Activated naive CD8-positive, alpha-beta T cell treated with anti-CD3 and anti-CD28 coated beads, Interleukin-2, amount 50 U/mL, for 24 hours (primary cell): ENCODE measurements at places on chromosomes 3 and 15.

- no peaks in the 10 kb centered on the region for H3K36me3 ChIP-seq
- no peak overlapping the region for H3K27ac ChIP-seq
- no peaks in the 10 kb centered on the region for H3K27me3 ChIP-seq
- no peak overlapping the region for H3K4me3 ChIP-seq
- no peak for DNase-seq
Observed at GRCh38 chr3:120652281-120652680, 29.8 kb downstream of the HGD start.

DNA sequence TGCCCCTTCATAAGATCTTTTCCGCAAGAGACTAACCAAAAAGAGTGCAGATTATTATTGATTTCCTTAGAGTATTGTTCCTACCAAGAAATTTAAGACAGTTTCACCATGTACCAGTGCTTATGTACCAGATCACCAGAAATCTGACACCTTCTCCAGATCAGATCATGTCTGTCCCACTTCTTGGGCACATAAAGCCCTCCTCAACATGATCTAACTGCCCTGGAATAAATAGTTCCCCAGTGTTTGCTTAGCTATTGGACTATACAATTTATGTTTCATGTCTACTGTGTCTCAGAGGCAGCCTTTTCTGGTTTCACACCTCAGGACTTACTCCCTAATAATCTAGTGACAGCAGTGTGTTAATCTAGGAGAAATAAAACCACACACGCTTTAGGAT is 46.8 kb downstream of the NME9 start:
- no peak overlapping the region for H3K27ac ChIP-seq
- H3K4me3 ChIP-seq, result no peak overlapping the region
- no peak for DNase-seq
- H3K27me3 ChIP-seq, result no peaks in the 10 kb centered on the region
- peaks cover 19% of the 10 kb centered on the region for H3K36me3 ChIP-seq
- no peaks in the 10 kb centered on the region for H3K4me1 ChIP-seq

GRCh38 chr3:160402221-160403027 is 3.0 kb downstream of the SMC4 start:
- peaks cover 7% of the 10 kb centered on the region for H3K27me3 ChIP-seq
- no peak overlapping the region for H3K27ac ChIP-seq
- H3K4me1 ChIP-seq, result peaks cover 49% of the 10 kb centered on the region
- no peak for DNase-seq
- H3K36me3 ChIP-seq, result peaks cover 64% of the 10 kb centered on the region

GRCh38 chr3:133374708-133375402 is 25.0 kb upstream of the BFSP2 start:
- no peaks in the 10 kb centered on the region for H3K27me3 ChIP-seq
- no peak for DNase-seq
- no peaks in the 10 kb centered on the region for H3K36me3 ChIP-seq
- H3K4me1 ChIP-seq, result no peaks in the 10 kb centered on the region
- H3K4me3 ChIP-seq, result no peak overlapping the region

DNA sequence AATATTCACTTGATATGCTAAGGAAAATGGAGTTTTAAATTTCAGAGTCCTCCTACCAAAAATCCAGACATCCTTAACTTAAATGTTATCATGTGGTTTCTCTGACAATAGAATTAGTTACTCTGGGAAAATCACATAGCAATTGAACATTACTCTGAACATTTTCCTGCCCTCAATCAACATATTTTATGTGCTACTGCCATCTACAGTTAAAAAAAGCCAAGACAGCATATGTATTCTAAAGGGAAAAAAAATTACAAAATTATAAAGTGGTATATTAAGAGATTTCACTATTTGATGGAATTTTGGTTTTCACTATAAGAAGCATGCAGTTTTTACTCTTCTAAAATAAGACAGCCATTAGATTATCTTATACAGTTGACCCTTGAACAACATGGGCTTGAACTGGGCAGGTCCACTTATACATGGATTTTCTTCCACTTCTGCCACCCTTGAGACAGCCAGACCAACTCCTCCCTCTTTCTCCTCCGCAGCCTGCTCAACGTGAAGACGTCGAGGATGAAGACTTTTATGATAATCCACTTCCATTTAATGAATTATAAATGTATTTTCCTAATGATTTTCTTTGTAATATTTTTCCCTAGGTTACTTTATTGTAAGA is 122.3 kb downstream of the ATP1B3 start:
- no peak for DNase-seq
- no peaks in the 10 kb centered on the region for H3K36me3 ChIP-seq
- H3K27ac ChIP-seq, result no peak overlapping the region
- no peaks in the 10 kb centered on the region for H3K27me3 ChIP-seq

- no peak overlapping the region for H3K4me3 ChIP-seq
- DNase-seq, result no peak
- no peaks in the 10 kb centered on the region for H3K4me1 ChIP-seq
- no peaks in the 10 kb centered on the region for H3K36me3 ChIP-seq
- no peak overlapping the region for H3K27ac ChIP-seq
Observed at GRCh38 chr3:169699536-169700050, 36.1 kb upstream of the MECOM start.

DNA sequence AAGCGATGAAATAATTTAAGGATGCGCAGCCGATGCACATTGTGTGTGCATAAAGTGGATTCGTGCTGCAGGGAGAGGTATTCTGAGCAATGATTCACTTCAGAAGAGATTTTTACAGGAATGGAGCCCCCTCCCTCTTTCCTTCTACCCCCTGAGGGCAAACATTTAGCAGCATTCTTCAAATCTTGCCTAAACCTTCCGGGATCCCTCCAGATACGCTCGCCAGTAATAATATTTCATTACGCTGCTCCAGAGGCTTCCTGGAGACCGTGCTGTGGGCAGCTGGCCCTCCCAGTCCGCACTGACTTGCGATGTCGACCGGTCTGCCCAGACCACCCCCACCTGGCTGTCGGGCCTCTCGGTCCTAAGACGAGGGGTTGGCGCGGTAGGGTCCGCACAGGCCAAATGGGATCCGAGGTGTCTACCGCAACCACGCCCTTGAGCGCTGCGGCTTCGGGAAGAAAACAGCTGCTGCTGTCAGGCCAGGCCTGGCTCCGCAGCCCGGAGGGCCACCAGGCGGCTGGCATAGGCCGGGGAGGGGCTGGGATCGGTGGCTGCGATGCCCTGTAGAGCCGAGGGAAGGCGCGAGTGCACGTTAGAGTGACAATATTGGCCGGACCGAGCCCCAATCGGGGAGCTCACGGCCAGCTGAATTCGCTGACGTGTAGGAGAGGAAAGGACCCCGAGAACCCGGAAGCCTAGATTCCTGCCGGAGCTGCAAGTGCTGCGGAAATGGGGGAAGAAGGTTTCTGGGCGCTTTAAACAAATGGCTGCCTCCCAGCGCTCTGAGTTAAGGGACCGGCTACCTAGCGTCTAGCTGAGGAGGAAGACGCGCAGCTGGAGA is 14.3 kb downstream of the ZIC4 start:
- peaks cover 12% of the 10 kb centered on the region for H3K36me3 ChIP-seq
- no peak overlapping the region for H3K4me3 ChIP-seq
- no peak for DNase-seq
- H3K27me3 ChIP-seq, result peaks cover 81% of the 10 kb centered on the region
- H3K27ac ChIP-seq, result no peak overlapping the region
- H3K4me1 ChIP-seq, result peaks cover 2% of the 10 kb centered on the region

DNA sequence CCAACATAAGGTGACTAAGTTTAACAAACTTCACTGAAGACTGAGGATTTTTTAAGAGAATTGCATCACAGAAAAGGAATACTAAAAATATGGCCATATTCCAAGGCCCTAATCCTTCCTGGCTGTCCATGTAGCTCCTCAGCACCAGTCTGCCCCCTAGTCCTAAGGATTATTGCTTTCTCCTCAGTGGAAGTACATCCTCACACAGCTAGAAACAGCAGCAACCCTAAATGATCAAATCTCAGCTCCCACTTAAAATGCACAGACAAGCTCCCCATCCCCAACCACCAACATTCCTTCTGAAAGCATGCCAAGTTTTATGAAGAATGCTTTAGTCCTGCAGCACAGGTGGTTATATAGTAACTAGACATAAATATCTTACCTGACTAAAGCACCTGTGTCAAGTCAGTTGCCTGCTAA is 14.7 kb downstream of the ST3GAL6 start:
- no peak overlapping the region for H3K4me3 ChIP-seq
- H3K27me3 ChIP-seq, result peaks cover 2% of the 10 kb centered on the region
- H3K27ac ChIP-seq, result no peak overlapping the region
- H3K4me1 ChIP-seq, result peaks cover 12% of the 10 kb centered on the region
- DNase-seq, result no peak

DNA sequence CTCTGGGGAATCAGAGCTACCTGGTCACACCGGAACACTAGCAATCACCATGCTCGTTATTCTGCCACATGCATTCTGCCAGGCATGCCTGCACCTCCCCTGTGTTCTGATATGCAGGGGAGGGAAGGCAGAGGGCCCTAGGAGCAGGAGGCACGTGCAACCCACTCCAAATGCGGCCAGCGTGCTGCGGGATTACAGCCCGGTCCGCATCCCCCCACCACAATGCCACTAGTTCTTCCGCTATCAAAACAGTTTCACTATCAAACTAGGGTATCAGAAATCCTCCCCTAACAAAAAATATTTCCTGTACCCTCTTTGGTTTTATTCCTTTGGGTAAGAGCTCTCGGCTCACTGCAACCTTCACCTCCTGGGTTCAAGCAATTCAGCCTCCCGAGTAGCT is 223.2 kb upstream of the IGF1R start:
- H3K4me1 ChIP-seq, result no peaks in the 10 kb centered on the region
- H3K4me3 ChIP-seq, result no peak overlapping the region
- H3K27ac ChIP-seq, result no peak overlapping the region
- peaks cover 53% of the 10 kb centered on the region for H3K27me3 ChIP-seq
- DNase-seq, result no peak

DNA sequence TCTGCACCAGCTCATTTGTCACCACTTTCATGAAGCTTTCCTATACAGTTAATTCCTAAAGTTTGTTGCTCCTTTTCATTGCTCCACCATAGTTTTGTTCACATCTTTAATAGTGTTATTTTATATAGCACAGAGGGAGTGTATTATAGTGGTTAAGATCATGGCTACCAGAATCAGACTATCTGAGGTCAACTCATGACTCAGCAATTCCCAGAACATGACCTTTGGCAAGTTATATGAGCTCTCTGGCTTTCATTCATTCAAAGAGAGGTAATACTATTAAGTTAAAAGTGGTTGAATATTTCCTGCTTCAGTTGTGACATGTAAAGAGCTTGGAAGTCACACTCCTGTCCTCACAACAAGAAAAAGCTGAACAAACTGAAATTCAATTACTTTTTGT is 1073.5 kb downstream of the NAALADL2 start:
- H3K27ac ChIP-seq, result no peak overlapping the region
- no peaks in the 10 kb centered on the region for H3K27me3 ChIP-seq
- H3K36me3 ChIP-seq, result no peaks in the 10 kb centered on the region

DNA sequence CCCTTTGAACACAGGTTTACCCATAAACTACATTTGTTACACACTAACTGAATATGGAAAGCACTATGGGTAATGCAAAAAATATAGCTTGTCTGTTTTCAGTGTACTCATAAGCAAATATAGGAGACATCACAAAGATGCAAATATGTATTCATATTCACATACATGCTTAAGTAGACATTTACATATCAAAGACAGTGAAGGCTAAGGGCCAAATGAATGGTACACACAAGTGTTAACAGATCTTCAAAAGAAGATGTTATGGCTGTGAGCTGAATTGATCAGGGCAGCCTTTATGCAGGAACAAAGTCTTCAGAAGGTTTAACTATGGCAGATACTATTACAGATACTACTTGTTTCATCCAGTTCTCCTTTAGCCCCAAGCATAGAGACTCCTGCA is 384.1 kb downstream of the FHIT start:
- H3K27me3 ChIP-seq, result no peaks in the 10 kb centered on the region
- H3K36me3 ChIP-seq, result no peaks in the 10 kb centered on the region
- no peak overlapping the region for H3K27ac ChIP-seq

DNA sequence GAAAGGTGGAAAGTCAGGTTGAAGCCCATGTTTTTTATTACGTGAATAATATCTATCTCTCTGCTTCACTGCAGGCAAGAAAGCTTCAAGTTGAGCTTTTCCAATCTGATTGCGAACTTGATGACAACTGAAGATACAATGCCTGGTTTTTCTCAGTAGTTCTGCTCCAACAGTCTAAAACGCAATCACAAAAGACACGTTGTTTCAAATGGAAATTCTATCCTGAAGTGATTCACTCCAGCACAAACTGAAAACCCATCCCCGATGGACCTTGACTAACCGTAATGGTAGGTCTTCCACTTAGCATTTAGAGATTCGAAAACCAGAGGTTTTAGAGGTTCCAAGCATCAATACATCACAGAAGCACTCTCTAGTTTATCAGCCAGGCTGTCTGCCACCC is 10.6 kb downstream of the B4GALT4 start:
- H3K4me1 ChIP-seq, result peaks cover 6% of the 10 kb centered on the region
- H3K4me3 ChIP-seq, result no peak overlapping the region
- peaks cover 38% of the 10 kb centered on the region for H3K36me3 ChIP-seq

- no peaks in the 10 kb centered on the region for H3K4me1 ChIP-seq
- no peak for DNase-seq
- no peak overlapping the region for H3K27ac ChIP-seq
- no peak overlapping the region for H3K4me3 ChIP-seq
- H3K36me3 ChIP-seq, result no peaks in the 10 kb centered on the region
- peaks cover 22% of the 10 kb centered on the region for H3K27me3 ChIP-seq
Observed at GRCh38 chr3:10917176-10917575, 75.4 kb upstream of the SLC6A1 start.

- H3K27me3 ChIP-seq, result no peaks in the 10 kb centered on the region
- H3K27ac ChIP-seq, result peak overlapping the region; percentile 10
- peaks cover 13% of the 10 kb centered on the region for H3K36me3 ChIP-seq
- H3K4me3 ChIP-seq, result no peak overlapping the region
- peaks cover 34% of the 10 kb centered on the region for H3K4me1 ChIP-seq
- DNase-seq, result no peak
Observed at GRCh38 chr3:111737047-111737705, 121.9 kb upstream of the PHLDB2 start.

DNA sequence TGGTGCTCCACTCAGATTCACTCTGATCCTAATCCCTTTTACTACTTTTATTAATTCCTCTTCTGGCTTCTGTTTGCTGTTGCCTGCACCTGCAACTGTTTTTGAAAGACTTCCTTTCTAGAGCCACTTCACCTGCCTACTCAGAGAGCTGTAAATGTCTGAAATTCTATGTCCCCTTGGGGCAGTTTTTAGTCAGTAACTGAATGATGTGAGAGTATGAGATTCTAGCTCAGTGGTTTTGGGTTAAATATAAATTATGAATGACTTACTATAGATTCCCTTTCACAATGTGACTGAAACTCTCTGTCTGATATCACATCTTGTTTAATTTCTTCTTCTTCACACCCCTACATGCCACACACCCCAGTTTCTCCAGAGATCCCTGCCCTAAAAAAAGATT is 47.8 kb upstream of the LRRC3B start:
- no peaks in the 10 kb centered on the region for H3K4me1 ChIP-seq
- H3K4me3 ChIP-seq, result no peak overlapping the region
- H3K27ac ChIP-seq, result no peak overlapping the region
- DNase-seq, result no peak
- H3K36me3 ChIP-seq, result no peaks in the 10 kb centered on the region
